ENCODE measurements at places on chromosomes 6 and 20.

DNA sequence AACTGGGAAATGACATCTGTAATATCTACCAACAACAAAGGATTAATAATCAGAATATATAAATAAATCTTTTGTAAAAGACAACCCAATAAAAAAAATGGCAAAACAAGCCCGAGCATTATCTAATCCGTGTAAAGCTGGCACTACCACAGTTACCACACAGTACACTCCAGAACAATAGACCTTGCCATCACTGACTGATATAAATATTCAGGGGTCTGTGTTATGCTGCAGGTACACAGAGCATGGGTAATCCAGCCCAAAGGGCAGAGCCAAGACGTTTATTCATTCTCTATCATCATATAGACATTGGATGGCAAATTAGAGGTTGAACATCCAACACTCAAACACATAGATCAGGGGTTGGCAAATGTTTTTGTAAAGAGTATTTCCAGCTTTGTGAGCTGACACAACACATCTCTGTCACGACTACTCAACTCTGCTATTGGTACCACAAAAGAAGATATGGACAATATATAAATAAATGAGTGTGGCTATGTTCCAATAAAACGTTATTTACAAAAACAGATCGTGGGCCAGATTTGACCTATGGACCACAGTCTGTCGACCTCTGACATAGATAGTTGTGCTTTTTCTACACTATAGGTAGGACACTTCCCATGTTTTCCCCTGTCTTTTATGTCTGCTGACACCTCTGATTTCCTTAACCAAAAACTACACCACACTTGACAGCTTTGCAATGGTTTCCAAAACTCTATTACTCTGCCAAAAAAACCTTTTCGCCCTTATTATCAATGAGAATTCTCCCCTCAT, 4.5 kb downstream of the NCOA6 start:
- DNase-seq, result no peak

DNA sequence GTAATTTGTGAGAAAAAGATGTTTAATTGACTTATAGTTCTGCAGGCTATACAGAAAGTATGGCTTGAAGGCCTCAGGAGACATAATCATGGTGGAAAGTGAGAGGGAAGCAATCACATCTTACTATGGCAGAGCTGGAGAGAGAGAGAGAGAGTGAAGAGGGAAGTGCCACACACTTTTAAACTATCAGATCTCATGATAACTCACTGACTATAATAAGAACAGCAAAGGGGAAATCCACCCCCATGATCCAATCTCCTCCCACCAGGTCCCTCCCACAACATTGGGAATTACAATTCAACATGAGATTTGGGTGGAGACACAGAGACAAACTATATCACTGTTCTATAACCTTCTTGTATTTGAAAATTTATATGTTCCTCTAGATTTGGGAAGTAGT, 117.2 kb upstream of the BMP5 start:
- DNase-seq, result no peak

DNA sequence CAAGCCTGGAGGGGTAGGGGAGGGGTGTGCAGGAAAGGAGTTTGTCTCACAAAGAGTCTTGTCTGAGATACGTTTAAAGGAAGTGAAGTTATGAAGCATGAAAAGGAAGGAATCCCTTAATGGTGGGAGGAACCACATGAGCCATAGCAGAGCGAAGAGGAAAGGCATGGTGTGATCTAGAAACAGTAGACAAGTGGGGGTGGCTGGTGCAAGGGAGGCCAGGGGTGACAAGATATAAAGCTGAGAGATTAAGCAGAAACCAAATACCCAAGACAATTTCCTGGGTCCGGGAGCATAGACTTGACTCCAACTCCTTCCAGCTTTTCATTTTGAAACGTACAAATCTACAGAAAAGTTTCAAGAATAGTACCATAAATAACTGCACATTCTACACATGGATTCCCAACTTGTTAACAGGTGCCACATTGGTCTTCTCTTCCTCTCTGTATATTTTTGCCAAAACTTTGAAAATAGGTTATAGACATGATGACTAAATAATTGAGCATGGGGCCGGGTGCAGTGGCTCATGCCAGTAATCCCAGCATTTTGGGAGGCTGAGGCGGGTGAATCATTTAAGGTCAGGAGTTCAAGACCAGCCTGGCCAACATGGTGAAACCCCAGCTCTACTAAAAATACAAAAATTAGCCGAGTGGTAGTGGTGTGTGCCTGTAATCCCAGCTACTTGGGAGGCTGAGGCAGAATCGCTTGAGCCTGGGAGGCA, 211.6 kb downstream of the SLC24A3 start:
- no peak for DNase-seq

DNA sequence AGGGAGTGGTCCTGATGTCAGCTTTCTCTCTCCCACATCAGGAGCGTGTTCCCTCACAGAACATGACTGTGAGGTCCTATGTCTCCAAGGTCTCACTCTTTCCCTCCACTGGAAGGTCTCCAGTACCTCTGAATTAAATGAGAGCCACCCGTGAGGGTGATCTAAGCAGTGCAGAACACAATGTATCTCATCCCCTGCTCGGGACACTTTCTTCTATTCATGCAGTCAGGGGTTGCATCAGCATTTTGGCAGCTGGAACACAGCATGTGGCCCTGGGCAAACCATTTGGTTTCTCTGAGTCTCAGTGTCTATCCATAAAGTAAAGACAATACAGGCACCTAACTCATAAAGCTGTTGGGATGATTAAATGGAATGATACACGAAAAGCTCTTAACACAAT, 34.2 kb downstream of the MAFB start:
- no peak for DNase-seq

DNA sequence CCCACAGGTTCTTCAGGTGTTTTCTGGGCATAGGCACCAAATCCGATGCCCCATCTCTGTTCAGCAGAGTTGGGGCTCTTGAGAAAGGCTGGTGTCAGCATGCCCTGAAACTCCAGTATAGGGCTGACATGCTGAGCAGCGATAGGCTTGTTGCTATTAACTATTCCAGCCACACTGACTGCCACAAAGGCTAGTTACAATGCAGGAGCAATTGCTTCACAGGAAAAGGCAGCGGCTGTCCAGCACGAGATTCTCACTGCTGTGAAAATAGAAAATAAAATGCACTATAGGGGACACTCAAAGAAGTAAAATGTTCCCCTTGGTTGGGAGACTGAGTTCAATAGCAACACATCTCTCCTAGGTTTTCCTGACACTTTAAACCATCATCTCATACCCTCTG, 112.4 kb downstream of the BFSP1 start:
- DNase-seq, result no peak

DNA sequence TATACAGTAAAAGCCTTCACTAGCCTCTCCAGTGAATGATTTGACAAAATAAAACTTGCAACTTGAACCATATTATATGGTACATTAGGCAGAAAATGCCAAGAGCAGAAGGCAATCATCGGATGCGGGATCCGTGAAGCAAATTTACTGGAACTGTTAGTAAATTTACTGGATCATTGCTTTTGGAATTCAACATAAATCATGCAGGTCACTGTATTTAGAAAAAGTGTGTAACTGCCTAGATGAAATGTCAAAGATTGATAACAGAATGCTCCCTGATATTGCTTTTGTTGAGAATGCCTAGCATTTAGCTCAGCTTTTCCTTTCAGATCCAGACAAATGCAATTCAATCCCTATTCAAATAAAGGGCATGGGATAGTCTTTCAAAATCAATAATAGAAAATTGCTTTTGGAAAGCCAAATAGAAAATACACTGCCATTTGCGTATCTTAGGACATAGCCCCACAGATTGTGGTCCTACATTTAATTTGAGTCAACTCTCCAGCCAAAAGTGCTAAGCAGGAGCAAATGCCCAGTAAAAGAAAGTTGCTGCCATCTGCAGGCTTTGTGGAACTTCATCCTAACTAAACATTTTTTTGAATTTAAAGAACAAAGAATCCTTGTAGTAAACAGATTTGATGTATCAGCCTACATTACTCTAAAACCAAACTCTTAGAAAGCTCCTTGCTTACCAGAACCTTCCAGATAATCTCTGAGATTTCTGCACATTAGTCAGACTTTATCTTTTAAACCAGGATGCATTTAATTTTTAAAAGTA, 109.5 kb upstream of the HSF2 start:
- no peak for DNase-seq

GRCh38 chr20:48609491-48609978, 218.3 kb downstream of the PREX1 start:
- DNase-seq, result no peak

DNA sequence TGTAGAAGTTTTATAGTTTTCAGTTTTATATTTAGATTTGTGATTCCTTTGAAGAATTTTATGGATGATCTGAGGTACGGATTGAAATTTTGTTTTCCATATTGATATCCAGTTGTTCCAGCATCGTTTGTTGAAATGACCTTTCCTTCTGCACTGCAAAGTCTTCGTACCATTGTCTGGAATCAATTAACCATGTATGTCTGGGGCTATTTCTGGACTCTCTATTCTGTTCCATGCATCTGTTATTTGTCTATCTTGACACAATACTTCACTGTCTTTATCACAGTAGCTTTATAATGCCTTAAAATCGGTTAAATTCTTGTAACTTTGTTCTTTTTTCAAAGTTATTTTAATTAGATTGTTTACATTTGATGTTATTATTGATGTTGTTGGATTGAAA, 154.9 kb downstream of the FARS2 start:
- DNase-seq, result no peak

DNA sequence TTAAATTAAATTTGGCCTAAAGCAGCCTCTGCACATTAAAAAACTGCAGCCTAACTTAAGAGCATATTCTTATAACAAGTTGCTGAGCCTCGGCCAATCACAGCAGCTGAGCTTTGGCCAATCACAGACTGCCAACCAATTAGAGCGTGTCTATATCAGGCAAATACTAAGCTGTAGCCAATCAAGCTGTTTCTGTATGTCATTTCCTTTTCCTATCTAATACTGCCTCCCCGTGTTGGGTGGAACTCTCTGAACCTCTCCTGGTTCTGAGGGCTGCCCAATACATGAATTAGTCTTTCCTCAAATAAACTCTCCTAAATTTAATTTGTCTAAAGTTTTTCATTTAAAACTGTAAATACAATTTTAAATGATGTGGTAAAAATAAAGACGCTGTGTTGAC, 3.9 kb upstream of the TMEM244 start:
- DNase-seq, result no peak

Measured in D341Med (cell line).